ENCODE measurements at places on chromosomes 11 and 22.

GRCh38 chr11:104573441-104573990, 324.7 kb downstream of the CASP12 start:
- DNase-seq = no peak

GRCh38 chr11:61554172-61554988, 26.5 kb downstream of the SYT7 start:
- DNase-seq = no peak

- DNase-seq = no peak
Measured at GRCh38 chr11:8997451-8997850, 6.3 kb downstream of the NRIP3 start.

- DNase-seq = no peak
Measured at GRCh38 chr11:109984634-109985289, 108.4 kb upstream of the ZC3H12C start.

- no peak for DNase-seq
Measured at GRCh38 chr11:130308059-130308458, 6.7 kb downstream of the ZBTB44 start.

DNA sequence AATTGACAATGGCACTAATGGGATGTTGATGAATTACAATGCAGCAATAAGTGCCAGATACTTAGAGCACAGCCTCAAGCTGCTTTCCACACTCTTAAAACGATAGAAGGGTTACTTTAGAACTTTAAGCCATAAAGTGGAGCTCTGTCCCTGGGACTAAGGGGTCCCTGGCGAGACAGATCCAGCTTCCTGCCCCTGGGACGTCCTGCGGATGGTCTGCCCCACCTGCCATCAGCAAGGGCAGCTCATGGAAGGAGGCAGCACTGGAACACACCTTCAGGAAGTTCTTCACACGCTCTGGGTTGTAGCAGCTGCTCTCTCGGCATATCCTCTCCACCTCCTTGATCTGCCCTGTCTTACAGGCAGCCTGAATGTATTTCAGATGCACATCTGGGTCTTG, 45.1 kb upstream of the SLC25A1 start:
- no peak for DNase-seq

GRCh38 chr22:30612789-30613188, 5.8 kb downstream of the TCN2 start:
- DNase-seq = no peak

DNA sequence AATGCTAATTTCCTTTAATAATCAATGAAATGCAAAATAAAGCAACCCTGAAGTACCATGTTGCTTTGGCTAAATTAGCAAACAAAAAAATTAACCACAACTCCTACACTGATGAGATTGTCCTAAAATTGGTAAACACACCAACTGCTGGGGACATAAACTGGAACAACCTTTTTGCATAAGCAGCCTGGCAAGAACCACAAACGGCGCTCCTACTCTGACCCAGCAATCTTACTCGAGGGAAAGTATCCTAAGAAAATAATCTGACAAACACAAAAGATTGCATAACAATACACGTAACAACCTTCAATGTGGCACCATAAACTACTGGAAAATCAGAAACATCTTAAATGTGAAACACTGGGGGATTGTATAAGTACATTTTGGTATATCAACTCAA, 189.8 kb upstream of the PITPNB start:
- no peak for DNase-seq

DNA sequence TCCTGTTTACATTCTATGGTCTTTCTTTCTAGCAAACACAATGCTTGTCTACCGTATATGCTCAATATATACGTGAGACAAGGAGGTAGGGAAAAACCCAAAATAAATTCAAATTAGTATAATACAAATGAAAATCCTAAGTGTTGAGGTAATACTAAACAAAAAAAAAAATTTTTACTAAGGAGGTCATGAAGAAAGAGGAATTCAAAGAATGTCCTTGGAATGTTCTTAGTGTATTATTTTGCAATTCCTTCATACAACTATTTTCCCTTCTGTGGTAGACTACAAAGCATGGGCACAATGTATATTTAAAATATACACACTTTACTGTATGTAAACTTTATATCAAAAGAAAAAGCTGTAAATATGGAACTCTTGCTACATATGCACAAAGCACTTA, 36.4 kb downstream of the PIK3C2A start:
- no peak for DNase-seq

DNA sequence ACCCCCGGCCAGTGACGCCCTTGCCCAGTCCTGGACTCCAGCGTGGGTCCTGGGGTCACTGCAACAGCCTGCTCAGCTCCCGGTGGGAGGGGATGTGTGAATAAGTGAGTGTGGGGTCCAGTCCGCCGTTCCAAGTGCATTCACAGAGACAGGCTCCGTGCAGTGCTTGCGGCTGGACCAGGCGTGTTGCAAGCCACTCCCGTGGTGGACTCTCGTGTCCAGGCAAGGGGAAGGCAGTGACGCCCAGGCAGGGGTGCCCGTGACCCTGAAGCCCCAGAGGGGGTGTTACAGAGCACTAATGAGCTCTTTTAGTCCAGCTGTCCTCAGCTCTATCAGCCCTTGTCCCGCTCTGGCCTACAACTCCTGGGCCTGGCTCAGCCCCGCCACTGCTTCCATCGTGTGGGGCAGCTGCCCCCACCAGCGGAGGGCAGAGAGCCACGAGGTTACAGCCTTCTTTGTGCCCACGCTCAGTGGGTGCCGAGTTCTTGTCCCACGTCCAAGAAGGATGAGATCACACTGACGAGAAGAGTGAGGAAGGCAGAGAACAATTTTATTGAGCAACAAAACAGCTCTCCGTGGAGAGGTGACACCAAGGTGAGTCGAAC, 1807.5 kb downstream of the LRRC4C start:
- DNase-seq = no peak

- no peak for DNase-seq
Measured at GRCh38 chr11:127003260-127003981, 2.9 kb upstream of the KIRREL3 start.

DNA sequence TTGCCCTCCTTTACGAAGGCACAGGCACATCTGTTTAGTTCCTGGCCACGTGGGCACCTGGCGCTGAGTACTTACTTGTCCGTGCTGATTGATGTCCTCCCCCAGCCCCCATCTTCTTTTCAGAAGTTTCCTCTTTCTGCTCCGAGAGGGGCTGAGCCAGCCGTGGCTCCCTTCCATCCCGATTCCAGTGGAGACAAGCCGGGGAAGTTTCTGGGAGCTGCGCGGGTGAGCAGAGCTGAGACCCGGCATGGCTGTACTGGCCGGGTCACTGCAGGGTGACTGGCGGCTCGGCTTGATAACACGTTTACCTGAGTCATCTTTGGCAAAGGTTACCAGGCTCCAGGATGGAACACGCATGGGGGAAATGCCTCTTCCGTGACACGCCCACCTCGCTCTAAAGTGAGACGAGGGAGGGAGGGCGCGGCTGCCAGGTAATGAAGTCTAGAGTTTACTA, 45.4 kb upstream of the ATXN10 start:
- no peak for DNase-seq

DNA sequence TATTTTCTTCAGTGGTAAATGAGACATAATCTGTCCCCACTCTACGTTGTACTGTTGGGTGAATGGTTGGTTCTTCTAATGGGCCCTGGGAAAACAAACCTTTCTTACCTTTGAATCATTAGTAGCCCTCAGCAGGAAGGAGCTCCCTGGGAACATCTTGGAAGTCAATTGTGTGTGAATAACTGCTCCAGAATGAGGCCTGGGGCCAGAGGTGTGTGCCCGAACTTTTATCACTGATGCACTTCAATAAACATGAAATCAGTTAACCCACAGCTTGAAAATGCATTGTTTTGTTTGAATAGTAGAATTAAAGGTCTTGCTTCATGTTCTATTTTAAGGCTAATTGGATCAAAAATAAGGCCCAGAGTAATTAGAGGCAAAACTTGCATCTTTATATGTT, 67.1 kb downstream of the NAV2 start:
- no peak for DNase-seq

DNA sequence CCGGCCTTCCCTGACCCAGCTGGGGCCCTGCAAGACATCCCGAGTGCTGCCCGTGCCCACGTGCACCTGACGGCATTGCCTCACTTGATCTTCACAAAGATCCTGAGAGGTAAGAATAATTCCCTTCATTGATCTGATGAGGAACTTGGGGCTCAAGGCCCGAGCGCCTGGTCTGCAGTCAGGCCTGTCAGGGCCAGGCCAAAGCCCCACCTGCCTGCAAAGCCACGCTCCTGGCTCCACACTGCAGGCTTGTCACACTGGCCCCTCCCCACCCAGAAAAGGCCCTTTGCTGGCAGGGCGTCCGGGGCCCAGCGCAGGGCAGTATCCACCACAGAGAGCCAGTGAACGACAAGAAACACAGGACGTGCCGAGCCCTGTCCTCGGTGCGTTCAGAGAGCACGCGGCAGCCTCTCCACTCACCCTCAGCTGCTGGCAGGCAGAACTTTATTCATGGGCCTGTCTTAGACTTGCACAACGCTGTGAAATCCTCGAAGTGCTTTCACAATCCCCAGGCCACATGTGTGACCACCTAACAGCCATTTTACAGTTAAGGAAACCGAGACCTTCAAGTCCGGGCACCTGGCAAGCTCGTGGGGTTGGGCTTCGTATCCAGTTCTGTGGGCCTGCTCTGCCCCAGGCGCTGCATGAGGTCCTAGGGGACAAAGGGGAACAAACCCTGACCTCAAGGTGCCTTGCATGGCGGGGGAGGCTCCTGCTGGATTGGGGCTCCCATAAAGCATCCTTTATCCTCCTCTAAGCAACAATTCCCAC, 14.8 kb downstream of the KIAA0930 start:
- DNase-seq = no peak

DNA sequence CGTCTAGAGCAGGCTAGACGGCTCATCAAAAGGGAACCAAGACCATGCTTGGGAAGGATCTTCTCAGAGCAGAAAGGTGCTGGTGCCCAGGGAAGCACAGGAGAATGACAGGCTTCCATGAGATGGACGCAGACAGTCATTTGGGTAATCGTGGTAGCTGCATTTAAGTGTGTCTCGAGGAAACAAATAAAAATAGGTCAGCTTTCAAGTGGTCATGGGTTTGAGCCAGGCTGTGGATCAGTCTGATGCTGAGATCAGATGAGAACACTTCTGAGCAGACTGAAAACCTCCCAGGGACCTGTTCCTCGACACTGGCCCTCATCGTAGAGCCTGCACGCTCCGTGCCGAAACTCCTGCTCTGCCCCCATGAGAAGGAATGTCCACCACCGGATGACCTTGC, 4.7 kb downstream of the CARS1 start:
- no peak for DNase-seq

GRCh38 chr11:14583252-14584034, 60.2 kb upstream of the PDE3B start:
- DNase-seq = no peak

DNA sequence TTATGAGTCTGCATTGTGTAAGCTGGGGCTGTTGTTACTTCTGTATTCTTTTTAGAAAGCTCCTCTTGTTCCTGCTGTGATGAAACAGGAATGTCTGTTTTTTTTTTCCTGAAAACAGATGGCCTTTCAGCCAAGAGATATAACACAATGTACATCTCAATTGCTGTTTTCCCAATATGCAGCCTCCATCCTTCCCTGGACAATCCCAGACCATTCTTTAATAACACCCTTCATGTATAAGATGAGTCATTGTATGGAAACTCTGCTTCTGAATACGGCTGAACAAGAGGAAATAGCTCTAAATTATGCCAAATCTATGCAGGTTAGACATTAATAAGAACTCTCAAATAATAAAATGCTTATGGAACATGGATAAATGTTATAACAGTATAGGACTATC, 60.2 kb upstream of the LRRC4C start:
- DNase-seq = no peak

DNA sequence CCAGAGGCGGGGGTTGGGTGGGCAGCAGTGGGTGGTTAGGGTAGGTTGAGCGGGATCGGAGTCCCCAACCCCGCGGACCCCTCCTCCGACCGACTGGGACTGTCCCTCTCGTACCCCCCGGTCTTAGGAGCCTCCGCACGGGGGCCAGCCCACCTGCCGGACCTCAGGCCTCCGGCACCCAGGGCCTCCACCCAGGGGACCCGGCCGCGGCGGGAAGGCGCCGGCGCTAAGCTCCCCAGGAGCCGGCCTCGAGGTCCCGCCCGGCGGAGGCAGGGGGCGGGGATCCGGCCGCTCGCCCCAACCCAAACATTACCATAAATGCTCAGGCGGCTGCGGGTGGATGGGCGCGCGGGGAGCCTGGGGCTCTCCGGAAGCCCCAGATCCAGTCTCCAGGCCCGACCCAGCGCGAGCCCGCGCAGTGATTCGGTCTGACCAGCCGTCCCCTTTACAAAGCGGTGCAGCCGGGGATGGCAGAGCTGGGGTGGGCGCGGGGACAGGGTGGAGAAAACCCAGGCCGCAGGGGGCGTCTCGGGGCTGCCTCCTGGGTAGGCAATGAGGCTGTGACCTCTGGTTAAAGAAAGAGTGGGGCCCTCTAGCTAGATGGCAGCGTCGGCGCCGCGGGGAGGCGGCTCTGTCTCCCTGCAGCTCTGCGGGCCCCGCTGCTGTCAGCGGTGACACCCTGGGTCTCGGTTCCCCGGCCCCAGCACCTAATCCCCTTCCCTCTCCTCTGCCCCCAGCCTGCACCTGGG, 4.0 kb upstream of the MCAM start:
- no peak for DNase-seq

GRCh38 chr11:19962801-19963175, 197.5 kb downstream of the DBX1 start:
- no peak for DNase-seq

DNA sequence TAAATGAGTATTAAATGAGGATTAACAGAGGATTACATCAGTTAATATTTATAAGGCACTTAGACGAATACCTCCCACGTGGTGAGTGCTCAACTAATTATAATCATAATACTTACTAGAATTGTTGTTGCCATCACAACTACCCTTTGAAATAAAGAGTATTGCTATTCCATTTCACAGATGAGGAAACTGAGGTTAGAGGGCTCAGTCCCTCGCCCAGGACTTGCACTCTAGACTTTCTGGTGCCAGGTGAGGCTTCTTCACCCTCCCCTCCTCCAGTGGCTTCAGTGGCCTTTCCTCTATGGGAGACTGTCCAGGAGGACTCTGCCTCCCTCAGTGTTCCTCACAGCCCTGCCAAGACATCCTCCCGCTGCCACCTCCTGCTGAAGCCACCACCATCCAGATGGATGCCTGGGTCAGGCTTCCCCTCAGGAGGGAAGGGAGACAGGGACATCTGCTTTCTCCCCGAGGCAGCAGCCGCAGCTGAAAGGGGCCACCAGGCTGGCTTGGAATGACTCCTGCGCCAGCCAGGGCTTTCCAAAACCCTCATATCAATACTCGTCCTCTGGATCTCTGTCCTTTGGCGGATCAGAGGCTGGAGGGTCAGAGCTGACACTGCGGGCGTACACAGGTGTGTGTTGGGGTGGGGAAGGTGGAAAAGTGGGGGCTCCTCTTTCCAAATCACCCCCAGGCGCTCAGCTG, 580.1 kb downstream of the BUD13 start:
- DNase-seq = no peak

- no peak for DNase-seq
Measured at GRCh38 chr22:24419475-24419850, 7.9 kb upstream of the ADORA2A start.

- DNase-seq = no peak
Measured at GRCh38 chr22:44378380-44378779, 65.6 kb upstream of the SHISAL1 start.
